ENCODE measurements at places on chromosomes 4 and X. TPM values are rescaled to one million over a fixed set of nuclear protein-coding genes. Genes with fewer than 3 reads are reported as not detected.

DNA sequence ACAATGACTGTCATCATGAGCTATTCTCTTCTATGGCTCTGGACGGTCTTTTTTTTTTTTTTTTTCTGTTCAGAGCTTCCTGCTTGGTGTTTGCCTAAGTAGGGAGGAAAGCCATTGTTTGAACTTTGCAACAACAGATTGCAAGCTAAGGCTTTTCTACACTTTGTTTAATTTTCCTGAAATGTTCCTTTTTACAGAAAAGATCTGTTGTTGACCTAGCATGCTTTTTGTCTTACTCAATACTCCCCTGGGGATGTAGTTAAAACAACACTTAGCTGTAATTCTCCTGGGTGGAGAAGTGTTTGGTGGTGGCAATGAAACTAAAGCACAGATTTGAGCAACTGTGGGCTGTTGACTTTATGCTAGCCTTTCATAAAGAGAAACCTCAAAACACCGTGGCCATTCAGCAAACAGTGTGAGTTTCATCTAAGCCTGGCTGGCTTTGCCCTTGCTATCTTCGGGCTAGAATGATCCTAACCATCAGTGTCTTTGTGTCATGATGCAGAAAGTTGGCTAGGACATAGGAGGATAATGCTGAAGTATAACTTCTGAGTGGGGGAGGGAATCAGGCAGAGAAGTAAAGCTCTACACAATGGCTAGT is 110.5 kb downstream of the ANXA3 start:
- peak; percentile 69 for DNase-seq

DNA sequence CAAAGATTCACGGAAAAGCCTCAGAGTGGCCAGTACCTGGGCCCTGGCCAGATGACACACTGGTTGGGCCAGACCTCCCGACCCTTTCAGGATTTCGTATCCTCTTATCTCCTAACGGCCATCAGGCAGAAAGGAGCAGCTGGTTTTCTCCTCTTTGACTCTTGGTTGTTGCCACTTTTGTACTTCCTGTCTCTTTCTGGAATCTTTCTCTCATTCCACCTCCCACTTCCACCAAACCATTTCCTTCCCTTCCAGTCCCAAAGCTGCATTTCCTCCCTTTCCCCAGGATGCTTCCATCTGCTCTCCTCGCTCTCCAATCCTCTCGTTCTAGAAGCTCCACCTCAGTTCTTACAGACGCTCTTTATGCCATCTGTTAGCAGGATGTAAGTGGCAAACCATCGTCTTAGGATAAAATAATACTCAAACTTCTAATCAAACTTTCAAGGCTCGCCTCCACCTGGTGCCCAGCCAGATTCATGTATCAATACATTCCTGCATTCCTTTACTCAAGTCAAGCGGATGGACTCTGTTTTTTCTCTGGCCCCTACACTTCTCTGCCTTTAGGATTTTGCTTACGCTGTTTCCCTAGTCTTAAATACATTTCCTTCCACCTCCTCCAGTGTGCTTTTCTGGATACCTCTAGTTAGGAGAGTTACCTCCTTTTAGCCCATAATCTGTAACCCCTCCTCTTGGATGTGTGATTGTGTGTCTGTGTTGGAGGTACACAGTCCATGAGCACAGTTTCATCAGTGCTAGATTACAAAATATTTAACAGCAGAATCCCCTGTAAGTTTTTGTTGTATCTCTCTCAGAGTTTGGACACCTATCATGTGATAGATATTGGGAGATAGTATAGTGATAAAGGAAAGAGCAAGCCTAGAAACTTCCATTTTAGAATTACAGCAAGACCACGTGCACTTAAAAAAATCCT is 70.4 kb downstream of the LDB2 start:
- no peak for DNase-seq

GRCh38 chr4:127261476-127261875 is 371.3 kb upstream of the INTU start:
- DNase-seq, result peak; percentile 16

DNA sequence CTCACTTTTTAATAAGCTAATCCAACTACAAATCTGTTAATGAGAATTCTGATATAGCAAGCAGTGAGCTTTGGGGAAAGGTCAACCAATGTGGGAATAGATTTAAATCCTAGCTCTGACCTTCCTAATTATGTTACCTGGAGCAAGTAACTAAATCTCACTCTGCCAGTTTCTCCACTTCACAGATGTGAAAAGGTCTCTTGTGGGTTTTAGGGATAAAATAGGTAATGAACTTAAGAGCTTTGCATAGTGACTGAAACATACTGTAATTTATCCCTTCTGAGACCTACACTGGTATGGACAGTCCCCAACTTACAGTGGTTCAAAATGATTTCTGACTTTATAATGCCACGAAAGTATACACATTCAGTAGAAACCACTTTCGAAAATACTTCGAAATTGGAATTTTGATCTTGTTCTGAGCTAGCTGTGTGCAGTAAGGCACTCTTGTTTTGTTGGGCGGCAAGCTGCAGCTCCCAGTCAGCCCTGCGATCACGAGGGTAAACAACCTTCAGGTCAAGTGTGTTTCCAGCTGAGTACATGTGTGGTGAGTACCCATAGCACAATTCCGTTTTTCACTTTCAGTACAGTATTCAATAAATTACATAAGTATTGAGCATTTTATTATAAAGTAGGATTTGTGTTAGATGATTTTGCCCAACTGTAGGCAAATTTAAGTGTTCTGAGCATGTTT is 93.7 kb downstream of the ADGRL3 start:
- DNase-seq, result no peak

GRCh38 chr4:113838460-113838859 is 76.9 kb upstream of the CAMK2D start:
- DNase-seq, result no peak

DNA sequence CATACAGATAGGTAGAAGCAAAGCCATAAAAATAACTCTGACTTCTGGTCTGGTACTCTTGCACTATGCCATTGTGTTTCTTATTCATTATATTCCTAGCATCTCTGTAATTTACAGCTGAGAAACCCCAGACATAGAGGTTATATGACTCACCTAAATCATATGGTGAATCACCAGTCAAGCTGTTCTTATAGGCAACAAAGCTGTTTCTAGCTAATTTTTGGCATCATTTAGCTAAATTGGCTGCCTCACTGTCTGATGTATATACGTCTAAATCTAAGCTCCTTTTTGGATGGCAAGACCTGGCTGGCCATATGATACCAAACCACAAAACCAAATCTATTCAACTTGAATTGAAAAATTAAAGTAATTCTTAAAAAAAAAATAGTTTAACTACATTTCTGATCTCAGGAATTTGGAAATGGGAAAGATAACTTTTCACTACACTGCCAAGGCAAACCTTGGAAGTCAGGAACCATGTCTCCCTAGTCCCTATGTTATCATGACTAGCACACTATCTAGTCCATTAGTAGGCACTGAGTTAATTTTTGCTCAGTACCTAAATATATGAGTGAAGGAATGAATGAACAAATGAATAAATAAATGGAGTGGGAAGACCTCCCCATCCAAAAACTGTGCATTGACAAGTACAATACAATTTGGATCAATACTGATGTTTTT is 41.3 kb upstream of the STAG2 start:
- DNase-seq, result peak; percentile 49

- DNase-seq, result no peak
These were observed 230.1 kb upstream of the GALNTL6 start for GRCh38 chr4:171582961-171583581.

GRCh38 chrX:116749943-116750342 is 287.2 kb upstream of the CT83 start:
- DNase-seq, result peak; percentile 77

- no peak for DNase-seq
These were observed 55.7 kb downstream of the LINC00632 start for GRCh38 chrX:140765043-140765784.

- DNase-seq, result no peak
These were observed 55.2 kb downstream of the CHST7 start for GRCh38 chrX:46628460-46629371.

DNA sequence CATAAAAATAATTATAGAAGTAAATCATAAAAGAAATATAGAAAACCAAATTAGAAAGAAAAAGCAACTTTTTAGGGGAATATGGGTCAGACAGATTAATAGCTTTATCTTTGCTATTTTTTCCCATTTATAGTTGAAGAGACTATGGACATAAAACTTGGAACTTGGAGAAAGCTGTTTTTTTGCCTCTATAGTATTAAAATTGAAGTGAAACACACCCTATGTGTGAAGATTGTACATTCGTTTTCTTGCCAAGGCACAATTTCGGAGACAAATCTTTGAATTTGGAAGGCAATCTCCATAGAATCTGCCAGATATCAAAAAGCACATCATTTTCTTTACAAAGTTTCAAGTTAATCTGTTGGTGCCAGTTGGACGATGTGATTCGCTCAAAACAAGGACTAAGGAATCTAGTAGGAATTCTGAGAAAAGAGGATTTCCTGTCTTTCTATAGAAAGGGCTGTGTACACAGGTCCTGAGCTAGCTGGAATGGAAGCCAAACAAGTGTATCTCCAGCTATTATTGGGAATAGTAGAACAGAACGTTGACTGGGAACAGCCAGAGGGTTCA is 156.3 kb downstream of the SLC7A11 start:
- no peak for DNase-seq

GRCh38 chr4:16669036-16669435 is 229.4 kb downstream of the LDB2 start:
- peak; percentile 16 for DNase-seq

GRCh38 chr4:94978904-94979303 is 221.1 kb downstream of the BMPR1B start:
- DNase-seq, result peak; percentile 24

GRCh38 chr4:2792711-2793585 is at the start of gene SH3BP2:
Gene SH3BP2, plus strand, starts transcription at chr4:2793085. Its CDS starts 27,533 bp downstream, at chr4:2820618.
- peak; percentile 75 for DNase-seq

GRCh38 chrX:136588036-136588435 is 56.0 kb downstream of the VGLL1 start:
- DNase-seq, result peak; percentile 58

GRCh38 chr4:103076747-103077347 is at the start of gene SLC9B2:
Gene SLC9B2, minus strand, starts transcription at chr4:103076761. Its CDS starts 9,211 bp downstream, at chr4:103067550.
- DNase-seq, result peak; percentile 27

KLB gene
- not detected for total RNA-seq

NEUROG2 gene
- total RNA-seq, result not detected

RRH gene
- total RNA-seq, result not detected

ZXDA gene
- total RNA-seq, result 4.9 TPM

Data from MCF 10A (cell line).